ENCODE measurements at places on chromosomes 16 and 17. TPM values are rescaled to one million over a fixed set of nuclear protein-coding genes. Genes with fewer than 3 reads are reported as not detected.
A peak's percentile ranks its signal among the peaks of the same experiment; 100 is the strongest.

DNA sequence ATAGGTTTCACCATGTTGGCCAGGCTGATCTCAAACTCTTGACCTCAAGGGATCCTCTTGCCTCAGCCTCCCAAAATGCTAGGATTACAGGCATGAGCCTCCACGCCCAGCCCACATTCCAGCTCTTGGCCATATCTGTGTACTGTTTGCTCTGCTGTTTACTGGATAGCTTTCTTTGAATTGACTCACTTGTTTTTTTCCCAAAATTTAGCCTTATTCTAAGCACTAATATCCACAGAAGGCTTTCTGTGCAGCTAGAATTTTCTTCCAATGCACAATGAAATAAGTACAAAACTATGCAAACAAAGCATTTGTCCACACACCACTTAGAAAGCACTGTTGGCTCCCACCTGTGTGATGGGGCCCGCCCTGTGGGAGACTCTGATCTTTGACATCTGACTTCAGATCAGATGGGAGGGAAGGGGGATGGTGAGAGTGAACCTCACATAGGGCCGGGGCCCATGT is 72.2 kb downstream of the CLEC16A start:
- peaks cover 23% of the 10 kb centered on the region for H3K4me1 ChIP-seq
- H3K36me3 ChIP-seq = peaks cover 15% of the 10 kb centered on the region
- H3K27me3 ChIP-seq = no peaks in the 10 kb centered on the region
- H3K27ac ChIP-seq = peak overlapping the region; percentile 29
- no peak for DNase-seq
- H3K4me3 ChIP-seq = no peak overlapping the region

DNA sequence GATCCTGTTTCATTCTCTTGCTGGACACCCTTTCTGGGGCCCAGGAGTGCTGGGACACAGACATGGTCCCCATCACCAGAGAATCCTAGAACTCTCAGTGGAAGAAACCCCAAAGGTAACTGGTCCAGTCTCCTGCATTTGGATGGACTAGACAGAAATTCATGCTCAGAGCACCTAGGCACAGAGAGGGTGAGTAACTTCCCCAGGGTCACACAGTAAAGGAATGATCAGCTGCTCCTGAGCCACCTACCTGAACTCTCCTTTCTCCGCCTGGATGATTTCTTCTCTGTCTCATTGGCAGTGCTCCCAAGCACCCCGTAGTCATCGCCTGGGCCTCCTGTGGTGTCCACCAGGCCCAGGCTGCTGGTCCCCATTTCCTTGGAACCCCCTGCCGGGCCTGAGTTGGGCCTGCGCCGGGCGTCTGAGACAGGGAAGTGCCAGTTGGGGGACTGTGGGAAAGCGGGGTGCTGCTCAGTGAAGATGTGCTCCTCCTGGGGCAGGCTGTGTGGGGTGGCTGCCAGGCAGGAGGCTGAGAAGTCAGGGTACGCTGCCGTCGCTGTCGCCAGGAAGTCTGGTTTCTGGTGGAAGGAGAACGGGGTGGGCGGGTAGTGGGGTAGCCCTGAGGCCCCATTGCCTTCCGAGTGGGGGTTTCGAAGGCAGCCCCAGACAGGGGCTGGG is 767 bp downstream of the MEOX1 start:
- H3K4me3 ChIP-seq = peak overlapping the region; percentile 65
- H3K36me3 ChIP-seq = no peaks in the 10 kb centered on the region
- no peak for DNase-seq

- no peaks in the 10 kb centered on the region for H3K4me1 ChIP-seq
- no peak for DNase-seq
- H3K27ac ChIP-seq = no peak overlapping the region
- H3K27me3 ChIP-seq = peaks cover 92% of the 10 kb centered on the region
- no peak overlapping the region for H3K4me3 ChIP-seq
These were observed 224.7 kb downstream of the SOX9 start for GRCh38 chr17:72345536-72345935.

DNA sequence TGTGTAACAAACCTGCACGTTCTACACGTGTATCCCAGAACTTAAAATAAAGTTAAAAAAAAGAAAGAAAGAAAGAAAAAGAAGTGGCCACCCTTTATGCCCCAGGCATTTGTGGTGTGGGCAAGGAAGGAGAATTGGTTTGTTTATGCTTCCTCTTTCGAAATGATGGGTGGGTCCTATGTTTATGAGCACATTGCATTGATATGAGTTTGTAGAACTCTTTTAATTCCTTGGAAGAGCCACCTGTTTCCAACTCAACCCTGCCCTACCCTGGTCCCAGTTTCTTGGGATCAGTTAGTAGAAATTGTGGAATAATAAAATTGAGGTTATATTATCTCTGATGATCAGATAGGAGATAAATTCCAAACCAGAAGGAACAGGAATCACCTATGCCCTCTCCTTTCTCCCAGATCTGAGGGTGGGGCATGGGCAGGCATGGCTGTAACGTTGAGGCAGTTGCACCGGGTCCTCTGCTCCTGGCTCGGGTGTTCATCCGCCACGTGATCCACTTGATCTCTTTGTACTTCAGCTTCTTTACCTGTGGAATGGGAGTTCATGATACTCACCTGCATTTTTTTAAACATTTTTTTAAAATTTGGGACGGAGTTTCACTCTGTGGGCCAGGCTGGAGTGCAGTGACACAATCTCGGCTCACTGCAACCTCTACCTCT is 15.9 kb downstream of the CHAD start:
- no peak overlapping the region for H3K27ac ChIP-seq
- no peaks in the 10 kb centered on the region for H3K4me1 ChIP-seq
- H3K27me3 ChIP-seq = no peaks in the 10 kb centered on the region
- no peak for DNase-seq
- H3K4me3 ChIP-seq = no peak overlapping the region

DNA sequence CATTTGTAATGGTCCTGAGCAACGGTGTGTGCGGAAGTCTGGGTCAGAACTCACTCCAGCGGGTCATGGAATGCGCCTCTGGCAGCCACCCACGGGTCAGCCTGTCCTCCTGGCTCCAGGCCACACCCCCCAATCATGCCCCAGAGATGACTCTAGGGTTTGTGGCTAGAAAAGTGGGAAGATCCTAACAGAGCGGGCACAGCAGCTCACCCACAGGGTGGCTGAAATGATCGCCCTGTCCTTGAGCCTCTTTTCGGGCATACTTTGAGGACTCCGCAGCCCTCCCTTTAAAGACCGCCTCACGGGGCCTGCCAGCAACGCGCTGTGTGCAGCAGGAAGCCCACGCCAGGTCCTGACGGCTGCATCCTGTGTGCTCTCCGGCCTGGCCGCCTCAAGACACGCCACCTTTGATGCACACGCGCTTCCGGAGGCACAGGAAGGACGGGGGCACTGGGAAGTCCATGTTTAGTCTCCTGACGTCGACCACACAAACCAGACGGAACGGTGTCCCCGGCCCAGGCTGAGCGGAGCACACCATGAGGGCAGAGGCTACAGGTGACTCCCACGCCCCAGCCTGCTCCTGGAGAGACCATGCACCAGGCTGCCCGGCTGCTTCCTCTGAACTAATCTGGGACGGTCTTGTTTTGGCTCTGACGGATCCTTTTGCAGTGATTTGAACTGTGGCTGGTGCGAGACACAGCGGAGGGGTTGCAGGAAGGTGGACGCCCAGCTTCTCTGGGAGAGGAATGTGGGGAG is 92.9 kb downstream of the TBC1D16 start:
- no peak overlapping the region for H3K27ac ChIP-seq
- peaks cover 36% of the 10 kb centered on the region for H3K36me3 ChIP-seq
- no peak overlapping the region for H3K4me3 ChIP-seq
- peak; percentile 17 for DNase-seq
- peaks cover 11% of the 10 kb centered on the region for H3K4me1 ChIP-seq
- no peaks in the 10 kb centered on the region for H3K27me3 ChIP-seq

DNA sequence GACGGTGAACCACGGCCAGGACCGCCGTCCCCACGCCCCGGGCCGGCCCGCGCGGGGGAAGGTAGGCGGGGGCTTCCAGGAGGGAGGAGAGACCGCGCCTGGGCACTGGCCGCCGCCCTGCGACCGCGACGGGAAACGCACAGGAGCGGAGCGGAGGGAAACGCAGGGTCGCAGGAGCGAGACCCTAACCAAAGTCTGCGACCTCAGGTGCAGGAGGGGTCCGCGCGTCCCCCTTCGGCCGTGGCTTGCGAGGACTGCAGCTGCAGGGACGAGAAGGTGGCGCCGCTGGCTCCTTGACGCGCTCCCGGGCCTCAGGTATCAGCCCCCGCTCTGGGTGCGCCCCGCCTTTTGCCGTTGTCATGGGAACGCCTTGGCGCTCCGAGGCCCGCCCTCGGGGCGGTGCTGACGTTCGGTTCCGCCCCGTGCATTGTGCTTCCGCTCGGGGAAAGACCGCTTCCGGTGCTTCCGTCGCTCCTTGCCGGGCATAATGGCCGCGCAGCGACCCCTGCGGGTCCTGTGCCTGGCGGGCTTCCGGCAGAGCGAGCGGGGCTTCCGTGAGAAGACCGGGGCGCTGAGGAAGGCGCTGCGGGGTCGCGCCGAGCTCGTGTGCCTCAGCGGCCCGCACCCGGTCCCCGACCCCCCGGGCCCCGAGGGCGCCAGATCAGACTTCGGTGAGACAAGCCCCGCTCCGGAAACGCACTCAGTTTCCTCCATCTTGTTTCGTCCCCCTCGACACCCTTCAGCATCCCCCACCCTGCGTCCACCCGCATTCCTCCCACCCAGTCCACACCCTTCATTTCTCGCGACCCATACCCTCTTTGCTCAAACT is at the start of gene OVCA2:
TSS of gene OVCA2 (plus strand) at position 462 of the 829 bp plus-strand sequence. CDS start at position 488, 26 bp downstream.
- peaks cover 40% of the 10 kb centered on the region for H3K36me3 ChIP-seq
- DNase-seq = peak; percentile 93

- H3K4me3 ChIP-seq = no peak overlapping the region
- no peak for DNase-seq
- peaks cover 13% of the 10 kb centered on the region for H3K4me1 ChIP-seq
- no peak overlapping the region for H3K27ac ChIP-seq
These were observed 53.7 kb upstream of the RCVRN start for GRCh38 chr17:9958586-9959281.

GRCh38 chr16:2392025-2392424 is 37.2 kb upstream of the CCNF start:
- no peaks in the 10 kb centered on the region for H3K27me3 ChIP-seq
- no peaks in the 10 kb centered on the region for H3K4me1 ChIP-seq
- no peak for DNase-seq
- no peak overlapping the region for H3K4me3 ChIP-seq
- H3K36me3 ChIP-seq = no peaks in the 10 kb centered on the region

GRCh38 chr16:22318690-22319358 is 21.6 kb downstream of the POLR3E start:
- peaks cover 86% of the 10 kb centered on the region for H3K36me3 ChIP-seq
- DNase-seq = no peak
- no peak overlapping the region for H3K4me3 ChIP-seq
- H3K27me3 ChIP-seq = no peaks in the 10 kb centered on the region
- peaks cover 4% of the 10 kb centered on the region for H3K4me1 ChIP-seq

- no peaks in the 10 kb centered on the region for H3K36me3 ChIP-seq
- H3K4me3 ChIP-seq = peak overlapping the region; percentile 76
- no peak for DNase-seq
- H3K27me3 ChIP-seq = no peaks in the 10 kb centered on the region
- H3K27ac ChIP-seq = peak overlapping the region; percentile 93
These were observed 1.4 kb downstream of the FBXO31 start for GRCh38 chr16:87382023-87382785.

DNA sequence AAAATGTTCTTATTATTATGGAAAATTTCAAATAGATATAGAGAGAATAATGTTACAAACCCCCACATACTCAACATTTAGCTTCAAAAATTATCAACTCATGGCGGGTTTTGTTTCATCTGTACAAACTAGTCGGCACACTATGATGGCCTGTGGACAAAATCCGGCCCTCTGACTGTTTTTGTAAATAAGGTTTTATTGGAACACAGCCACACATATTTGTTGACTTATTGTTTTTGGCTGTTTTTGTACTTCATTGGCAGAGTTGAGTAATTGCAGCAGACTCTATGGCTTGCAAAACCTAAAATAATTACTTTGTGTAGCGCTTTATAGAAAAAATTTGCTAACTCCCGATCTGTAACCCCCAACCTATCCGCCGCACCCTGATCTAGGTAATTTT is 41.4 kb upstream of the CLEC18A start:
- H3K27me3 ChIP-seq = no peaks in the 10 kb centered on the region
- H3K4me3 ChIP-seq = no peak overlapping the region
- H3K36me3 ChIP-seq = peaks cover 23% of the 10 kb centered on the region
- H3K27ac ChIP-seq = no peak overlapping the region

GRCh38 chr16:71214746-71215381 is 15.7 kb downstream of the HYDIN start:
- H3K4me1 ChIP-seq = no peaks in the 10 kb centered on the region
- H3K36me3 ChIP-seq = no peaks in the 10 kb centered on the region
- no peak overlapping the region for H3K4me3 ChIP-seq
- H3K27ac ChIP-seq = no peak overlapping the region

DNA sequence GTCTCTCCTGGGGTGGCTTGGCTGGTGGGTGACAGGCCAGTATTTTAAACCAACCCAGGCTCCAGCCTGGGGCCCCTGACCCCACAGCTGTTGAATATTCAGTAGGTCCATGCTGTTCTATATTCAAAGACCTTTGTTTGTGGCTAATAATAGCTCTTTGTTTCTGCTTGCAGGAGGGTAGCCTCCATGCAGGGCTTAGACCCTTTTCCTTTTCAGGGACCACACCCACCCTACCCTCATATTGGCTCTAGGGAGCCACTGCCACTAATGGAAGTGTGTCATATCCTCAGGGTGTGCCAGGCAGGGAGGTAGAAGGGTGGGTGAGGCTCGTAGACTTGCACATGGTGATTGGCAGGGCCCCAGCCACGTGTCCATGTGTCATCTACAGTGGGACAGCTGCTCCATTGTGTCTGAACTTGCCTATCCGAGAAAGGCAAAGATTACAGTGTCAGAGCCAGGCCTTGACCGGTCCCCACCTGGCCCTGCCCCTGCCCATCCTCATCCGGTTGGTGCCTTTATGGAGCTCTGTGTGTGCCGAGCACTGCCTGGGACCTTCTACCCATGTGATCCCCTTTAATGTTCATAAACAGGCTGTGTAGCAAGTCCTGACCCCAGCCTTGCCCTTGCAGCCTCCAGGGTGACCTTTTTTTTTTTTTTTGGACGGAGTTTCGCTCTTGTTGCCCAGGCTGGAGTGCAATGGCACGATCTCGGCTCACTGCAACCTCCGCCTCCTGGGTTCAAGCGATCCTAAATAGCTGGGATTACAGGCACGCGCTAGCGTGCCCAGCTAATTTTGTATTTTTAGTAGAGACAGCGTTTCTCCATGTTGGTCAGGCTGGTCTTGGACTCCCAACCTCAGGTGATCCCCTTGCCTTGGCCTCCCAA is 22.1 kb downstream of the TMC7 start:
- H3K27ac ChIP-seq = peak overlapping the region; percentile 45
- H3K4me1 ChIP-seq = peaks cover 13% of the 10 kb centered on the region
- peaks cover 6% of the 10 kb centered on the region for H3K36me3 ChIP-seq
- DNase-seq = peak; percentile 24

- no peak for DNase-seq
- no peaks in the 10 kb centered on the region for H3K4me1 ChIP-seq
- no peaks in the 10 kb centered on the region for H3K36me3 ChIP-seq
- peaks cover 59% of the 10 kb centered on the region for H3K27me3 ChIP-seq
- no peak overlapping the region for H3K4me3 ChIP-seq
- H3K27ac ChIP-seq = no peak overlapping the region
These were observed 58.1 kb upstream of the TMC5 start for GRCh38 chr16:19359556-19359955.

The RTN4RL1 gene
- total RNA-seq = 4.0 TPM

The MYO18A gene
- 397 TPM for total RNA-seq

The SYNGR3 gene
- 0.38 TPM for total RNA-seq

The TVP23C gene
- total RNA-seq = 4.8 TPM

The TMEM235 gene
- total RNA-seq = not detected

The MYO15A gene
- 0.25 TPM for total RNA-seq

The HSPB9 gene
- not detected for total RNA-seq

The SPATA32 gene
- total RNA-seq = not detected

The MAPT gene
- 28.6 TPM for total RNA-seq

The UBE2I gene
- 86.2 TPM for total RNA-seq

The CCL8 gene
- 0.41 TPM for total RNA-seq

The NPIPA3 gene
- 0.85 TPM for total RNA-seq

Measured in left ventricle myocardium inferior (tissue), 1 donor.